Bronchus fibroblast of lung (primary cell): ENCODE measurements at places on chromosomes 1 and 21. TPM values are rescaled to one million over a fixed set of nuclear protein-coding genes. Genes with fewer than 3 reads are reported as not detected.

The MTFR1L gene
- 35.6 and 40.6 TPM in 2 replicates for total RNA-seq

The NBPF4 gene
- total RNA-seq, result not detected in 2 replicates

The DHRS3 gene
- total RNA-seq, result 17.1 and 21.6 TPM in 2 replicates

The IL12RB2 gene
- under 0.01 TPM in 1 of 2 replicates, not detected in the other for total RNA-seq

The FAM177B gene
- total RNA-seq, result not detected in 2 replicates
